ENCODE measurements at places on chromosomes 5 and 9. TPM values are rescaled to one million over a fixed set of nuclear protein-coding genes. Genes with fewer than 3 reads are reported as not detected.

PNPLA7 gene
- 7.7 TPM for polyA plus RNA-seq

LMX1B gene
- 0.01 TPM for polyA plus RNA-seq

KLF9 gene
- polyA plus RNA-seq = 64.4 TPM

LTC4S gene
- polyA plus RNA-seq = 1.5 TPM

GFPT2 gene
- 2.4 TPM for polyA plus RNA-seq

PRRX2 gene
- polyA plus RNA-seq = 0.34 TPM

PCDHGA3 gene
- polyA plus RNA-seq = 0.34 TPM

IGIP gene
- polyA plus RNA-seq = 3.5 TPM

DNA sequence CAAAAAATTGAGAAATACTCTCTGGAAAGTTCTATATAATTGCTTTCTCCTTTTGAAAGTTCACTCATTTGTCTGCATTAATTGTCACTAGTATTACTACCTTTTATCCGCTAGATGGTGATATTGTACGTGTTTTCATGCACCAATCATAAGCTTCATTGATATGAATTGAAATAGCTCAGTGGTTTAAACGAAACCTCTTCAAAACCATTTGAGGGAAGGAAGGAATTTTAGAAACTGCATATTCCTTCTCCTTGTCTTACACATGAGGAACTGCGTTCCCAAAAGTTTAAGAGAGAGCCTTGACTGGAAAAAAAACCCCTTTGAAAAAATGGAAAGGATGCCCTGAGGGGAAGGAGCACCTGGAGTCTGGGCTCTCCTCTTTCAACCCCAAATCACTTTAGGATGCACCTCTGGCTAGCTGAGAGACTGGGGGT, 98.6 kb downstream of the YTHDC2 start:
- no peak for DNase-seq

DNA sequence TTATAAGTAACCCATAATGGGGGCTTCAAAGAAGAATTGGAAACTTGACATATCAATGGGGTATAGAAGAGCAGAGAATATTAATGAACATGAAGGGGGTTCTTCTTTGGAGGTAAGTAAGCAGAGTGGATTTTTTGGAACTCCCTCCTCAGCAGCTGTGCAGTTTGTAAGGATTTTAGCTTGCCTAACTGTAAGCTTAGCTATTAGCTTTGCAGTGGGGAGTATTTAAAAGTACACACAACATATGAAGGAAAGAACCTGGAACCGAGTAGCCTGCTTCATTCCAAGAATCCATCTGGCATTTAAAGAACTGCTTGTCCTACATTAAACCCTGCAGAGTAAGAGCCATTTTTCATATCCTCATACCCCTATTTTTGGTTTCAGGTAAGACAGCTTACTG, 2.2 kb upstream of the PBX3 start:
- no peak for DNase-seq

DNA sequence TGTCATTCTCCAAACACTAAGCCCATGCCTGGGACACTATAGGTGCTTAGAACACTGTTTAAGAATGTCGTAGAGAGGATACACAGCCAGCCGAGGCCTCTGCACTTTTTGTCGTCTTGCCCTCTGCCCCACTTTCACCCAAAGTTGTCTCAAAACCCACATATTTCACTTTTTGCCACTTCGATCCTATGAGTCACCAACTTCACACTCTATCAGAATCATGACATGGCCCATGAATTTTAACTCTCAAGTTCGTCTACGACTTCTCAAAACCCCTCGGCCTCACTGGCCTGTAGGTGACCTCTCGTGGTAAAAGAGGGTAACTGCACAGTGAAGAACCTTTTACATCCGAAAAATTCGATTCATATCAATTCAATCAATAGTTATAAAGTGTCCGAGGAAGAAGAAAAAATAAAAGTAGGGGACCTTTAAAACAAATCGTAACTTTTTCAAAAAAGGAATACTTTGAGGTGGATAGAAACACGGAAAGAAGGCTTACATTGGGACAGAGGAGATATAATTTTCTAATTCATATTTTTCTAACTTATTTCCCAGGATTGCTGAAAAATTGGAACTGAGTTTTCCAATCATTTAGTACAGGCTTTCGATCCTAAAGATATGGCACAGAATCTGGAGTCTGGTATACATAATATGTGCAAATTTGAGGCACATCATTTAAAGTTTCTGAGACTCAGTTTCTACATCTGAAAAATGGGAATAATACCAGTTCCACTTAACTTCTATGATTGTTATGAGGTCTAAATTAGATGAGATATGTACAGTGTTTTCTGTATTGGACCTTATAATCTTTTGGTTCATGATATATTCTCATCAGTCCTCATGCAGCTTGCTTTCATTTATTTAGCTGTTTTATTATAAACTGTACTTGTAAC, 122.6 kb downstream of the APBA1 start:
- DNase-seq = no peak

GRCh38 chr5:36790847-36791246, 85.7 kb upstream of the NIPBL start:
- DNase-seq = no peak

DNA sequence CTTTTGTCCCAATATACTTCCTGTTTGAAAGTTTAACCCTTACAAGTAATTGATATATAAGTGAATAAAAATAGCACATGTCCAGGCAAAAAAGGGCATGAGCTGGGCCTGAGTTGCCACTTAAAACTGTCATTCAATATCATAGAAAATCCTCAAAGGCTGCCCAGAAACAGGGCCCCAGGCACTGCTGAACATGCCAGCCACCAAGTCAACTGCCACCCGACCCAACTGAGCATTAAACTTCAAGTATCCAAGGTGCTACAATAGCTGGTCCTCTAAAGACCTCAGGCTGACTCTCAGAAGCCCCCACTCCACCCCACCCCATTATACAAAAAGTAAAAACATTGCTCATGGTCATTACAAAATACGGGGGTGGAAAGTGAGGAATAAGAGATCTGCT, 83.7 kb downstream of the CEMIP2 start:
- no peak for DNase-seq

- no peak for DNase-seq
Measured at GRCh38 chr5:89260254-89260653, 377.3 kb upstream of the MEF2C start.

- no peak for DNase-seq
Measured at GRCh38 chr9:135661816-135662560, 1.1 kb upstream of the LCN9 start.

GRCh38 chr9:128025736-128026135, 41.4 kb downstream of the NAIF1 start:
- DNase-seq = no peak

- no peak for DNase-seq
Measured at GRCh38 chr9:106981396-106982287, 118.7 kb downstream of the ZNF462 start.

- no peak for DNase-seq
Measured at GRCh38 chr5:76495870-76496269, 92.8 kb downstream of the IQGAP2 start.

DNA sequence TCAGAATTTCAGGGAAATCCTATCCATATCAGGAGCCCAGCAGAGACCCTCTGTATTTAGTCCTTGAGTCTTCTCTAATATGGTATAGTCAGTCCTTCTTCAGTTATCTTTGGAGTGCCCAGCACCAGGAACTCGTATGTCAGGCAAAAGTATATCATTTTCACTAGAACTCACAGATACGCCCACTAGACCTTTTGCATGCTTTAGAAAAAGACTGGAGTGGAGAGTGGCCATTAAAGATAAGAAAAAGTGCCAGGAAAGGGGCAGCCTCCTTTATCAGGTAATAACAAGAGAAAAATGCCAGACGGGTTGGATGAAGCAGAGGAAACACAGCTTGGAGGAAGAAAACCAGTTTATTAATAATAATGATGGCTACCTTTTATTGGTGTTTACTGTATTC, 63.5 kb downstream of the GPR21 start:
- DNase-seq = no peak

DNA sequence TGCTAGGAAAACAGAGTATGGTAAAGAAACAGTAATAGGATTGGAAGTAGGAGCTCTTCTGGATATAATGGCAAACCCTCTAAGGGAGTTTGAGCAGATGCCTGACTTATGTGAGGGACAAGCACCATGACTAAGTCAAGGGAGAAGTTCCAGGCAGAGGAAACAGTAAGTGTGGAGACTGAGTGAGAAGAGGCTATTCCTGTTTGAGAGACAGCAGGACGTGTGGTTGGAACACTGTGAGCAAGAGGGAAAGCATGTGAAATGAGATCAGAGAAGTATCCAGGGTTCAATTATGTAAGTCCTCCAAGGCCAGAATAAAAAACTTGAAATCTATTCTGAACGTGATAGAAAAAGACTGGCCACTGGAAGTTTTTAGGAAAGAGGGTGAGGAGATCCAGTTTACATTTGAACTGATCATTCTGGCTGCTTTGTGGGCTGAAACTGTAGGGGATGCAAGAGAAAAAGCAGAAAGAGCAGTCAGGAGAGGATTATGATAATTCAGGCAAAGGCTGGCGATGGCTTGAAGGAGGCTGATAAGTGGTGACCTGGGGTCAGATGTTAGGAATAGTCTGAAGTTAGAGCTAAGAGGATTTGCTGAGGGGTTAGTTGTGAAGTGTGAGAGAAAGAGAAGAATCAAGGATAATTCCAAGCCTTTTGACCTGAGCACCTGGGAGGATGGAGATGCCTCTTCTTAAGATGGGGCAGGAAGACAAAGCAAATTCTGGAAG, 19.2 kb downstream of the DMAC1 start:
- DNase-seq = no peak

DNA sequence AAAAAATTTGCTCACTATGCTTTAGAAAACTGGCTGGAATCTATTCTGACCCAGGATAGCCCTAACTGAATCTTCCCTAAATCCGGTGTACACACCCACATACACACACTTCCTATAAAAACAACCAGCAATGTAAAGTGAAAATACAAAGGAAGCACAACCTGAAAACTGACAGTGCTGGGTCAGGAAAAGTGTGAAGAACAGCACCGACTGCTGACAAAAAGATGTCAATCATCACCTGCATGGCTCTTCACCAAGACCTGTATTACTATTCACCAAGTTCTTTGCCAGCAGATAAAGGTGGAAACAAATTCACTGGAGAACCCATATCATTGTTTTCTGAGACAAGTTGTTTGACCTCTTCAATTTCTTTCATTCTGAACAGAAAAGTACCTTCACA, 293.8 kb upstream of the GRAMD2B start:
- DNase-seq = no peak

DNA sequence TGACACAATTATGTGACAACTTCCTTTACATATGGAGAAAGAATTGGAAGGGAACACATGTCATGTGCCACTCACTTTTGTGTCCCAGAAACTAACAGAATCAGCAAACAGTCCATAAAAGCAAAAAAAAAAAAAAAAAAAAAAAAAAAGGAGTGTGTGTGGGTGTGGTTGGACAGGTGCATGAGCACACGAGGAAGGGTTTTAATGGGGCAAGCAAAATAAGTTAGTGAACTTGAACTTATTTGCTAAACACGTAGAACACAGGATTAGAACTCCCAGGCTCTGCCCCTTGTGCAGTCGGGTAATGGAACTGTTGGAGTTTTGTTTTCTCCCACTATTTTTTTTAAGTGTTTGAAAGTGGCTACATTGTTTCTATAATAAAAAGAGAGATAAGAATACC, 74.8 kb upstream of the PJA2 start:
- no peak for DNase-seq

DNA sequence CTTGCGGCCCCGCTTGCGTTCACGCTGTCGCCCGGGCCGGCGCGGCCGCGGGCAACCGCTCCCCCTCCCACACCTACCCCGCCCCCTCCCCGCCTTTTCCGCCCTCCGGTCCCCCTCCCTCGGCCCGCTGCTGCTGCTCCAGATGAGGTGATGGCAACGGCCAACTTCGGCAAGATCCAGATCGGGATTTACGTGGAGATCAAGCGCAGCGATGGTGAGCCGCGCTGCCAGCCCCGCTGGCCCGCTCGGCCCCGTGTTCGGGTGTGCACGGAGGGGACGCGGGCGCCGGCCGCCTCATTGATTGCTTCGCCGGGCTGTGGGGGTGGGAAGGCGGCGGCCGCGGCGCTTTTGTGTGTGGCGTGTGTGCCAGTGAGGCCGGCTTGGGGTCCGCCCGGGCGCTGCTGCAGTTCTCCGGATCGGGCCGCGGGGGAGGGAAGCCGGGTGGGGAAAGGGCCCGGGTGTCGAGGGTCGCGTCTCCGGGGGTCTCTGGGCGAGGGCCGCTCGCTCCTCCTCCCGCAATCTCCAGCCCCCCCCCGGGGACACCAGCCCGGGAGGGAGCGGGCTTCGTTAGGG, 403 bp downstream of the KIF2A start:
- DNase-seq = no peak

GRCh38 chr5:116543501-116543900, 31.1 kb downstream of the SEMA6A start:
- no peak for DNase-seq

GRCh38 chr9:89879276-89879675, 274.5 kb downstream of the GADD45G start:
- no peak for DNase-seq

DNA sequence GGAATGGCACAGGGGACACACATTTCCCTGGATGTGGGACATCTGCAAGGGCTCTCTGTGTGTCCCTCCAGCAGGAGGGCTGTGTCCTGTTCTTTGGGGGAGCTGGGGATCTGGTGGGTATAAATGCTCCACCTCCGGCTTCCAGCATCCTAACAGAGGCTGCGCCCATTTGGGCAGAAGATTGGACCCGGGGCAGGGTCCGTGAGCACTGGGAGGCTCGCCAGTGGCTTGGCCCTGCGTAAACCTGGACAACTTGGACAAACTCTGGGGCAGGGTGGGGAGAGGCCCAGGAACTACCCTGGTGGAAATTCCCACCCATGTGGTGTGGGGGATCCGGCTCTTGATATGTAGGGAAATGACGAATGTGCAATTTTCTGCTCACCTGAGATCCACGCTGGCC, 80.9 kb downstream of the GADD45G start:
- no peak for DNase-seq

GRCh38 chr5:124395287-124395686, 351.2 kb downstream of the ZNF608 start:
- no peak for DNase-seq

DNA sequence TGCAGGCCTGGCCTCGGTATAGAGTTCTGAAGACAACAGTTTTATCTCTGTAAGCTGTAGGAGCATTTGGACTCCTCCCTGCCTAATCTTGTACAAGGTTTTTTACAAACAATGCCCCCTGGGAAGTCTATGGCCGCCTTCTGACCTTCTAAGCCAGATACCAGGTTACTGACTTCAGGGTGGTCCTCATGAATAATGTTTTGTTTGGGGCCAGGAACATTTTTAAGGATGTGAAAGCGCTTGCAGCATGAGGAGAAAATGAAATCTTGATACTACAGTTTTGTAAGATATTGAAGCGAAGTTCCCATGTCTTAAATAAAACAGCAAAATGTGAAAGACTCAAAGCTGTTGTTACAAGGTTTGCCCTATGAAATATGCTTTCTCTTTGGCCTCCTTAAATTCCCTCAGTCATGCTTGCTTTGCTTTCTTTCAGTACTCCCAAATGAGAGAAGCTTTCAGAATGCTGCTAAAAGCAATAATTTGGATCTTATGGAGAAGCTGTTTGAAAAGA, 5.2 kb downstream of the ANKDD1B start:
- no peak for DNase-seq

All from psoas muscle (tissue), 8 donors.